ENCODE measurements at places on chromosomes 6 and 20. TPM values are rescaled to one million over a fixed set of nuclear protein-coding genes. Genes with fewer than 3 reads are reported as not detected.

DNA sequence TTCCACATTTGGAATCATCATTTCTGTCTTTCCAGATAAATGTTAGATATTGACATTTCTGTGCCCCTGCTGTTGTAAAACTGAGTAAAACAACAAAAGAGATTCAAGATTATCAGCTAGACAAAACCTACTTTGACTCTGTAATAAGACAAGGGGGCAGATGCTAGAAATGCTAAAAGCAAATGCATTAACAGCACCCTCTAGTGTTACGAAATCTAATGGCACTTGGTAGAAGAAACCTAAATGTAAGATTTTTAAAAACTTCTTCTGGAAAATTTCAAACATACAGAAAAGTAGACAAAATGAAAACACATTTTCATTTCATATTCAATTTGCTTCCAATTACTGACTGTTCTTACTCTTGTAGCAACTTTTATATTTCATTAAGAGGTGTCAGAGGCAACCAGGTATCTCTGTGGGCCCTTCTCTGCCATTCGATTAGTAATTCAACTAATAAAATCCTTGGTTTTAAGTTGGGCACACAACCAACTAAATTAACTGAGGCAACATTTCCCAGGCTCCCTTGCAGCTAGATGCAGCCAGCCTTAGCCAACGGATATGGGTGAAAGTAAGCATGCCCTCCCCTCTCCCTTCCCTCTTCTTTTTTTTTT lies 45.0 kb downstream of the SLC23A2 start:
- peak; percentile 64 for DNase-seq

The C20orf204 gene
- 0.89 TPM for total RNA-seq

DNA sequence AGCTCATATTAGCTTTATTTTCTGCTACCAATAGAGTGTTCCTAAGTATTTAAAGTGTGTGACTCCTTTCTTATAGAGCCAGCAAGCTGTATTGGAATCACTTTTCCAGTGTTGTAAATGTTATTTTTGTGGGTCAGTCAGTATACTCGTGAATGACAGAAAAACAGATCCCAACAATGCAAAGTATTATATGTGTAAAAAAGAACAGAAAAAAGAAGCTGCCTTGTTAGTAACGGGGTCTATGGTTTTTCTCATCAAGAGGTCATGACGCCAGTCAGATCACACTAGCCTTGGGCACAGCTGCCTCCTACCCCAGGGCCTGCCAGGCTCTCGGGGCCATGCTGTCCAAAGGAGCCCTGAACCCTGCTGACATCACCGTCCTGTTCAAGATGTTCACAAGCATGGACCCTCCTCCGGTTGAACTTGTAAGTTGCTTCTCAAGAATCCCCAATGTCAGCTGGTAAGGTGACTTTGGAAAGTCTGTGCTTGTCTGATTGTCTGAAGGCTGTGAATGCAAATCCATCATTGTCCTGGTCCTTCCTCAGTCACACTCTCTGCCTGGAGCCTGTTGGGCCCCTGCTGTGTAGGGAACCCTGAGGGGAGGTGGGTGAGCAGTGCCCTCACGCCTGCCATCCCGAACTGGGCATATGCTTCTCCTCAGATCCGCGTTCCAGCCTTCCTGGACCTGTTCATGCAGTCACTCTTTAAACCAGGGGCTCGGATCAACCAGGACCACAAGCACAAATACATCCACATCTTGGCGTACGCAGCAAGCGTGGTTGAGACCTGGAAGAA lies 9.8 kb downstream of the NELFCD start:
- DNase-seq: no peak

DNA sequence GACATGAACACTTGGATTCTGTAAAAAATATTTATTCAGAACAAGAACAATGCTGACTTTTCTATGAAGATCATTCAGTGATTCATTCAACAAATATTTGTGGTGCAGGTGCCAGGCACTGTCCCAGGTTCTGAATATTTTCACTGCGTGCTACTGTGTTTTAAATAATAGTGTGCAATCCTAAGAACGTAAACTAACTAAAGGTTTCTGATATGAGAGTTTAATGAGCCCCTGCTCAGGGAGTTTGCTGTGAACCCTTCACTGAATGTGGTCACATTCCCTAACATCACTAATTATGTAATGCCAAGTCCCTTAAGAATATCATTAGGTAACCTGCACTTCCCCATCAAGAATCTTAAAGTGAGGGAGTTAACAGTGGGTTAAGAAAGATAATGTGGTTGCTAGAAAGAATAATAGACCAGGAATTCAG lies 1.7 kb upstream of the TMEM170B start:
- peak; percentile 56 for DNase-seq

The C6orf120 gene
- 34.2 TPM for total RNA-seq

The FAM83B gene
- not detected for total RNA-seq

GRCh38 chr20:63555661-63556381 lies 1.9 kb downstream of the FNDC11 start:
- no peak for DNase-seq

Measured in A172 (cell line).